ENCODE measurements at places on chromosomes 16 and 17.

GRCh38 chr16:68645494-68646388 lies 631 bp downstream of the CDH3 start:
- no peak for DNase-seq

DNA sequence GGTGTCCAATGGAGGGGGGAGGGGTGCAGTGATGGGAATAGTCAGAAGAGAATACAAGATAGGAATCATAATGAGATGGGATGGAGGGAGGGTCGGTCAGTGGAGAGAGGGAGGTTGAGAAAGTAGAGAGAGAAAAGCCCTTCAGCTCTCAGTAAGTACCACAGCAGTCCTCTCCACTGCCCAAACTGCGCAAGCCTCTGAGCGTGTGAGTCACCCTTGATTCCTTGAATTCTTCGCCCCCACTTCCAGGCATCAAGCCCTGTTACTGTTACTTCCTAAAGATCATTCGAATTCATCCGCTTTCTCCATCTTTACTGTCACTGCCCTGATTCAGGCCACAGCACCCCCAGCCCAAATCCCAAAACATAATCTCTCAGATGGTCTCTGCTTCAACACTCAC lies 2.5 kb downstream of the GUCY2D start:
- DNase-seq, result peak; percentile 54

- no peak for DNase-seq
Observed at GRCh38 chr16:67441271-67441753, 10.4 kb downstream of the HSD11B2 start.

DNA sequence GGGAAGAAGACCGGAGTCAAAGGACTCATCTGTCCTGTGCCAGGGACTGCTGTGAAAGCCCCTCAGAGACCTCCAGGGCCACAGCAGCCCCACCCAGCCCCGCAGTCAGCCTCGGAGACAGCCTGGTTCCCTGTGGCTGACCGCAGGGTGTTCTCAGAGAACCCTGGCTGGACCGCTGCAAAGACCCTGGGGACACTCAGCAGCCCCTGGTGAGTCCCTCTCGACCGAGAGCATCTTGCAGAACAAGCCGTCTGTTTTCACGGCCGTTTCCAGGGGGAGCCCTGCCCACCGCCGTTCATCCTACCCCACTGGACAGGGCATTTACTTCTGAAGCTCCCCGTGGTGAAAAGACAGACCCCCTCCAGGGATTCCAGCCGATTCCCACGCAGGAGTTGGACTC lies 10.3 kb downstream of the UBALD1 start:
- no peak for DNase-seq

- DNase-seq, result no peak
Observed at GRCh38 chr17:57550668-57551315, 194.3 kb downstream of the CCDC182 start.

- no peak for DNase-seq
Observed at GRCh38 chr16:85521552-85522307, 91.4 kb upstream of the GSE1 start.

GRCh38 chr17:2239882-2240430 lies 63.6 kb downstream of the SMG6 start:
- DNase-seq, result no peak

DNA sequence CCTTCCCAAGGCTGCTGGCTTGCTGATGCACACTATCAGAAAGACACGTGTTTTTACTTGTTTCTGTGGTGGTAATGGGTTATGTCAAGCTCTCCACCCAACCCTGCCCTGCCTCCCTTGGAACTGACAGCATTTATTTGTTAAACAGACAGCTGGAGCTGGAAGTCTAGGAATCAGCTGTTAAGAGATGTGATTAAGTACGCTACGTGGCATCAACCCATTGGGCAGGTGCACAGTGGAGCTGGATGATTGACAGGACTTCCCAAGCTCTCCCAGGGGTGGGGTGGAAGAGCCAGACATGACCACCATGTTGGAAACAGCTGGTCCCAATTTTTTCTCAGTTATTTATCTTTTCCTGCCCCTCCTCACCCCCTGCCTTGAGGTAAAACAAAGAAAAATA lies 49.4 kb downstream of the ADAMTS18 start:
- DNase-seq, result no peak

GRCh38 chr17:8556074-8556473 lies 74.5 kb downstream of the MYH10 start:
- DNase-seq, result no peak

DNA sequence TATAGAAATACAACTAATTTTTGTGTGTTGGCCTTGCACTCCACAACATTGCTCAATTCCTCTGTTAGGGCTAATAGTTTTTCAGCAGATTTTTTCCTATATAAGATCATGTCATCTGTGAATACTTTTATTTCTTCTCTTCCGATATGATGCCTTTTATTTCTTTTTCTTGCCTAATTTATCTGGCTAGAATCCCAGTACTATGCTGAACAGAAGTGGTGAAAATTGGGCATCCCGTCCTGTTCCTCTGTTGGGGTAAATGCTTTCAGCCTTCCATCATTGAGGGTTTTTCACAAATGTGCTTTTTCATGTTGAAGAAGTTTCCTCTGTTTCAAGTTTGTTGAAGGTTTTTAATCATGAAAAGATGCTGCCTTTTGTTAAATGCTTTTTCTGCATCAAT lies 22.7 kb upstream of the TNFRSF13B start:
- no peak for DNase-seq

GRCh38 chr17:75927286-75927922 lies 13.4 kb downstream of the FBF1 start:
- peak; percentile 26 for DNase-seq

DNA sequence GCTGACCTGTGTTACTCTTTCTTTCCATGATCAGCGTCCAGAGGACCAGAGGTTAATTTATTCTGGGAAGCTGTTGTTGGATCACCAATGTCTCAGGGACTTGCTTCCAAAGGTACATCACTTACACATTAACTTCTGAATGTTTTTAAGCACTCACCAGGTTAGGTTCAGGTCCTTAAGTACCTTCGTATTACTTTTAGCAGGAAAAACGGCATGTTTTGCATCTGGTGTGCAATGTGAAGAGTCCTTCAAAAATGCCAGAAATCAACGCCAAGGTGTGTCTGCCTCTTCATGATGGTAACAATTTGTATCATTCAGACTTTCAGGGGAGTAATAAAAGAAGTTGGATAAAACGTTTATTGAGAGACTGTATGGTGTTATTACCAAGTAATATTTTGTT lies 3.3 kb downstream of the HERPUD1 start:
- no peak for DNase-seq

DNA sequence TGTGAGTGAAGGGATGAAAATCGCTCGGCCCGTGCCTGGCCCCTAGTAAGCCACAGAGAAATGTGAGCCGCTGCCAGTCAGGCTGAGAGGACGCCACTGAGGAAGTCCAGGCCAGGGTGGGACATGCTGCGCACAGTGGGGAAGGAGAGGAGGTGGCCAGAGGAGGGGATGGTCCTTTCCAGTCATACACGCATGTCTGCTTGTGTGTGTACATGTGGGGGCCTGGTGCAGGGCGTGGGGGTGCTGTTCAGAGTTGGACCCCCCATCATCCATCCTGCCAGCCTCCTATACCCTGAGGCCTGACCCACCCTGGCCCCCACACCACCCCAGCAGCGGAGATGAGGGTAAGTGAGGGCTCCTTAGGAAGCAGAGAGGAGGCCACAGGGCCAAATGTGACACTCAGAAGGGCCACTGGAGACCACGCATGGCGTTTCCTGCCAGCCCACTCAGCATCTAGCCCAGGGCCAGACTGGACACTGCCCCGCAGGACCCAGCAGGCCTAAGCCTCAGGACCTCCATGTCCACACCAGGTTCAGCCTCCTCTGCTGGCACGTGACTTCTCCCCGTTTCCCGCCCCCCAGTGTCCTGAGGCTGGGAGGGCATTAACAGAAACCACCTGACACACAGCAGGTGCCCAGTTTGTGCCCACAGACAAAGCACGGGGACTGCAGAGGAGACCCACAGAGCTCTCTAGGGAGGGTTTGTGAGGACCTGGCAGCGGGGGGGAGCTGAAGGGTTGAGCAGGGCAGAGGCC lies 7.0 kb downstream of the DOC2A start:
- no peak for DNase-seq

DNA sequence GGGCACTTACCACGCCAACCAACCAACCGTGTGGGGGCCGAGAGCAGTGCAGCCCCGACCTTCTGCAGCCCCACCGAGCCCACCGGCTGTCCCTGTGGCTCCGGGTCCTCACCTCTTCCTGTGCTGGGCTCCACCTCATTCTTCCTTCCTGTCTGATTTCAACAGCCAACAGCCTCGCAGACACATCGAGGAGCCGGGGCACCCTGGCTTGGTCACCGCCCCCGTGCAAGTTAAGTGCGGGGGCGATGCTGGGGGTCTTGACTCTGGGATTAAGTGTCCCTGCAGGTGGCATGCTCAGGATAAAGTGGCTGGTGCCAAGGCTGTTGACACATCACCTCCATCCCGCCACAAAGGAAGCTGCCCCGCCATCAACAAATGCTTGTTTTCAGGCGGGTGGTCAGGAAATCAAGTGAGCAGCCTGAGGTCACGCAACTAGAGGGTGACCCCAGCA lies at the start of gene NLRC3:
Gene NLRC3, minus strand, starts transcription at position 102 of the 451 bp plus-strand sequence. CDS start 12,367 bp downstream, outside the sequence.
- DNase-seq, result no peak

DNA sequence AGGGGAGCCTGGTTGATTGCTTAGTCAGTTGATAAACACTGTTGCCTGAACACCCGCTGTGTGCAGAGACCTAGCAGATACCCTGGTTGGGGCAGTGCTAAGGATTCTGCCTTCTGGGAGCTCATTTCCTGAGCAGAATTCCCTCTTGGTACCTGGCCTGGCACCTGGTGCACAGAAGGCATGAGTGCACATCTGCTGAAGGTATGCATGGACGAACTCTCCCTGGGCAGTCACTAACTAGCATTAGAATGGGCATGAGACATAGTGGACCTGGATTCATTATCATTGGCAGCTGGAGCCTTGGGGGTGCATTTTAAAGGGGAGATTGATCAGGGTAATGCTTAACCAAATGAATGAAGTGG lies 13.1 kb downstream of the ADCY7 start:
- no peak for DNase-seq

DNA sequence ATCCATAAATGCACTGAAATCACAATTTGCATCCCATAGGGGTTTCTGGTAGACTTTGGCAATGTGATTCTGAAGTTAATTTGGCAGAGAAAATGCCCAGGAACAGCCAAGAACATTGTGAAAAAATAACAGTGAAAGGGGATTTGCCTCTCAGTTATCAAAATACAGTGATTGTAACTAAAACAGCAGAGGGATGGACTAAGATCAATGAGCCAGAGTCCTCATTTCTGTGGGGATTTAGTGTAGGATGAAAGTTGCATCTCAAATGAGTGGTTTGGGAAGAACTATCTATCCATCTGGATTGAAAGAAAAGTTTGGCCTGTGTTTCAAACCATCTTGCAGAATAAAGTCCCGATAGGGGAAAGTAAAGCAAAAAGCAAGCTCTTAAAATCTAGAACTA lies 28.1 kb downstream of the MYBBP1A start:
- no peak for DNase-seq

DNA sequence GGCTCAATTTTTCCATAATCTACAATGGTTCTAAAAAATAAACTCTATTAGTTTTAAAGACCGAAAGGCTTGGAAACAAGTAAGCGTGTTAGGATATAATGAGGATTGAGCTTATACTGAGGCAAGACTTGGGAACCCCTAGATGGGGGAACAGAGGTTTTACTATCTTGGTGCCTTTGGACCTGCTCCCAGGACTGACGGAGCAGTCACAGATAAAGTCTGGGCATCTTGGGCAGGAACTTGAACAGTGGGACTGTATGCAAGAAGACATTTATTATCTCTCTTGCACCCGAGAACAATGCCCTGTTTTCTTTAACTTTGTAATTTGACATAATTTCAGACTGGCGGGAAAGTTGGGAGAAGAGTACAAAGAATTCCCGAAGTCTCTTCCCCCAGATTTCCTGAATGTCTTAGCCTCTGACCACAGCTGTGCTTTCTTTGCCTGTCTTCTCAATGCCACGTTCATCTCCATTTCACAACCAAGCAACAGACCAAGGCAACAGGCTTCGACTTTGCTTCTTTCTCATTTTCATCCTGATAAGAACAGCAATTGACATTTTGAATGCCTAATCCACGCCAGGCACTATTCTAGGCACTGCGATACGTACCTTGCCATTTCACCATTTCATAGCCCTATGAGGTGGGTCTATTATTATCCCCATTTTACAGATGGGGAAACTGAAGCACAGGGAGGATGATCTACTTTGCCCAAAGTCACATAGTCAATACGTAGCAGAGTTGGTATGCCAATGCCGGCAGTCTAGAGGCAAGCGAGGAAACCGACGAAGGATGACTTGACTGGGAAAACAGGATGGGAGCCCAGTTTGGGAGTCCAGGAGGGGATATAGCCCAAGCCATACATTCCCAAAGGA lies 3.0 kb upstream of the IL4R start:
- DNase-seq, result no peak

DNA sequence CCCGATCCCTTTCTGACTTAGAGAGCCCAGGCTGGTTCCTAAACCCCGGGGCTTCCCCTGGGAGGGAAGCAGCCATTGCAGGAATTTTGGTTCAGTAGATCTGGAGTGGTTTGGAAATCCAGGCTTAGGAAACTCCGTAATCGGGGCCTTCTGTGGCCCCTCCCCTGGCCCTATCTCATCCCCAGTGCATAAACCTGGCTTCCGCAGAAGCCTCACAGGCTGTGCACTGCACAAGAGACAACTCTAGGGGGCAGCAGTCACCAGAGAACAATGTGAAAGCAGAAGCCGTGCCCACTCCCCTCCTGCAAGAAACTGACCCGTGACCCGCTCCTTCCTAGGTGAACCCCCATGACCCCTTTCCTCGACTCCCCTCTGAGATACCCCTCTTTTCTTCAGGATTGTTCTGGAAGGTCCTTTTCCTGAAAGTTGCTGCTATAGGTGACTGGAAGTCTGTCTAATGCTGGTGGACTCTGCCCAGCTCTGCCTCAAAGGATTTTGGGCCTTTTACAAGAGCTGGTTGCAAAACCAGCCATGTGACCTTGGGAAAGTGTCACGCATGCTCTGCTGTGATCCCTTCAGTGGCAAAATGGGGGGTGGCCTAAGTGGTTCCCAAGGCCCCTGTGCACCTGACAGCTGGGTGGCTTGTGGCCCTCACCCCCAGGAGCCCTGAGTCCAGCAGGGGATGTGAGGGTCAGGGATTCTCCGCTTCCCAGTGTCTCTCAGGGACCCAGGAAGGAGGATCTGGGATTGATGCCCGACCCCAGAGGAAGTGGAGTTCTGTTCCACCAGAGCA lies 14.4 kb downstream of the GUCY2D start:
- DNase-seq, result peak; percentile 85

DNA sequence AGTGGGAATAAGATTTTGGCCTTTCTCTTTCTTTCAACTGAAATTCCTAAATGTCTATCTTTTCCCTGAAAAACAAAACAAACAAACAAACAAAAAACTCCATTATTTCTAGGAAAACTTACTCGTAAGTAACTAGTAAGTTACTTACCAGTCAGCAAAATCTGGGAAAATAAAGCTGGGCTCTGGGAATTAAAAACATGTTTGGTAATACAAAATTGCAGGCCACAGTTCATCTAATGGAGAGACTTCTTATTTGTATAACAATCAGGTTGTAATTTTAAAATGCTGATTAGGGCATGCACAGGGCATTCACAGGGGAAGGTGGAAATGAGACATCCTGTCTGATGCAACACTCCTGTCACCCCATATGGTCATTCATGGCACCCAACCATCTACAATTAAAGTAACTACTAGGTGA lies 3.8 kb upstream of the WIPI1 start:
- DNase-seq, result no peak

- DNase-seq, result no peak
Observed at GRCh38 chr17:28402224-28402630, 3.8 kb downstream of the SLC46A1 start.

- no peak for DNase-seq
Observed at GRCh38 chr16:10090816-10091215, 91.4 kb downstream of the GRIN2A start.
